ENCODE measurements at places on chromosomes 3 and 15. TPM values are rescaled to one million over a fixed set of nuclear protein-coding genes. Genes with fewer than 3 reads are reported as not detected.

Gene NR2E3
- total RNA-seq: not detected

Gene SPINT1
- not detected for total RNA-seq

Gene RGMA
- 0.10 TPM for total RNA-seq

Gene LRRK1
- 0.13 TPM for total RNA-seq

Gene SNRPA1
- total RNA-seq: 19.6 TPM

Gene ELP6
- 26.7 TPM for total RNA-seq

Gene NEK10
- total RNA-seq: 4.7 TPM

Gene FGD5
- not detected for total RNA-seq

Gene SAMMSON
- total RNA-seq: 0.08 TPM

Gene CTXN2
- not detected for total RNA-seq

Gene MYO1E
- 61.0 TPM for total RNA-seq

Gene SNTN
- total RNA-seq: not detected

Gene RPL15
- 1,647 TPM for total RNA-seq

Gene IMPG2
- 0.78 TPM for total RNA-seq

Gene SEMA6D
- total RNA-seq: 1.2 TPM

Gene ZIC4
- total RNA-seq: 1.0 TPM

Gene MORF4L1
- total RNA-seq: 527 TPM

Gene CELF6
- 1.0 TPM for total RNA-seq

Gene TRH
- not detected for total RNA-seq

Gene CPB1
- total RNA-seq: 0.57 TPM

Gene SLC24A5
- not detected for total RNA-seq

Gene GUCA1C
- total RNA-seq: not detected

Gene C3orf80
- 0.21 TPM for total RNA-seq

Gene NTRK3
- total RNA-seq: 0.26 TPM

Gene TMEM89
- total RNA-seq: not detected

Gene WDR72
- not detected for total RNA-seq

Gene SAMD7
- not detected for total RNA-seq

Gene FEZF2
- not detected for total RNA-seq

Gene SUCNR1
- not detected for total RNA-seq

Gene CAPN3
- total RNA-seq: 12.3 TPM
